Caudate nucleus (tissue), 63 donors: ENCODE measurements at places on chromosomes 1 and 21.

GRCh38 chr1:63882048-63882704 lies 108.4 kb downstream of the ROR1 start:
- no peak for DNase-seq

- no peak for DNase-seq
These were observed 32.1 kb downstream of the SH3BP5L start for GRCh38 chr1:248793592-248793991.

- DNase-seq: no peak
These were observed 6.8 kb upstream of the UTP25 start for GRCh38 chr1:209820986-209821385.

- no peak for DNase-seq
These were observed at the start of the genes AMPD2 and GNAT2 for GRCh38 chr1:109619576-109620400. Gene AMPD2, plus strand, starts transcription at chr1:109619837. Its CDS starts 1,339 bp downstream, at chr1:109621176. Gene GNAT2, minus strand, starts transcription at chr1:109619616. Its CDS starts 6,746 bp downstream, at chr1:109612870.

- DNase-seq: no peak
These were observed 63.2 kb downstream of the DIRAS3 start for GRCh38 chr1:67987046-67987799.

DNA sequence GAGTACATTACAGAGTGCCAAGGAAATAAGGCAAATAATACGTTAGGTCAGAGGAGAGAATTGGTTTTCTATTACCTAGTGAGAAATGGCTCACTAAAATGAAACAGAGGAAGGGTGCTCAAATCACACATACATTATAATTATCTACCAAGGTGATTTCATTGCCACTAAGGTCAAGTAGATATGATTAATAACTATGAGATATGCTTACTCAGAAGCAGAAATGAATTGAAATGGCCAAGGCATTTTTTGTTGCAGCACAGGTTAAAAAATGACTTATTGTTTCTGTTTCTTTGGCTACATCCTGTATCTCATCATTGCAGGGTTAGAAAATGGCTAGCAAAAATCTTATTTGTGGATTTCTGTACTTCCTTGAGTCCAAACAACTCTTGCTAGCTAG lies 154.5 kb upstream of the GORAB start:
- DNase-seq: no peak

DNA sequence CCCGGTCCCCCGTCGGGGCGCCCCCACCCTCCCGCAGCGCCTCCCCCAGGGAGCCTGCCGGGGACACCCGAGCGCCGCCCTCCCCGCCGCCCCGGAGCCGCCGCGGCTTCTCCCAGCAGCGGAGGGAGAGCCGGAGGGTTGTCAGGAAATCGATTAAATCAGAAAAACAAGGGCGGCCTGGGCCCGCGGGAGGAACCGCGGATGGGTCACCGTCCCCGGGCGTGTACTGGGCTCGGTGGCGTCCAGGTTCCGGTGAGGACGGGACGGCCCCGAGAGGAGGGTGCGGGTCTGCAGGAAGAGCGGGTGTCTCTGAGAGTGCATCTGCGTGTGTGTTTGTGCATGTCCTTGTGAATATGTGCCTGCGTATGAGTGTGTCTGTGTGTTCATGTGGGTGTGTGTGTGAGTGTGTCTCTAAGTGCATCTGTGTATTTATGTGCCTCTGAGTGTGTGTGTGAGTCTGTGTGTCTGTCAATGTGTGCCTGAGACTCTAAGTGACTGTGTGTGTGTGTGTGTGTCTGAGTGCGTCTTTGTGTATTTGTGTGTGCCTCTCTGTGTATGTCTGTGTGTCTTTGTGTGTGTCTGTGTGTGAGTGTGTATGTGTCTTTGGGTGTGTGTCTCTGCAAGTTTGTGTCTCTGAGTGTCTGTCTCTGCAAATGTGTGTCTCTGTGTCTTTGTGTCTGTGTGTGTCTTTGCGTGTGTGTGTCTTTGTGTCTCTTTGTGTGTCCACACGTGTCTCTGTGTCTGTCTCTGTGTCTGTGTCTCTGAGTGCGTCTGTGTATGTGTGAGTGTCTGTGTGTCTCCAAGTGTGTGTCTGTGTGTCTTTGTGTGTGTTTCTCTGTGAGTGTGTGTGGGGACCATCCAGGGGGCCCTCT lies 1.1 kb downstream of the SPSB1 start:
- DNase-seq: no peak

DNA sequence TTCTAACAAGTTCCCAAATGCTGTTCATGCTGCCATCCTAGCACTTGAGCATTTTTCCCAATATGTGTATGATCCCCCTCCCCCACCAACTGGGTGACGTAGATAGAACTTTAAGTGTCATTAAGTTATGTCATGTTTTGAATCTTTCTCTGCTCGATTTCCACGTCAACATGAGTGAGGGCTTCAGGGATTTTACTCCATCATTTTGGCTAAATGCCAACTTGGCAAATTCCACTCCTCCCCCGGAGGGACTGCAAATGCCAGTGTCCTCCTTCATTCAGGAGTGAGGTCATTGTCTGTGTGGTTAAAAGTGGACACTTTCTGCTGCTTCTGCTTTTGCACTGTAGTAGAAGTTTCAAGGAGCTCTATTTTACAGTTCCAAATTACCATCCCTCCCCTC lies 201.7 kb downstream of the FGGY start:
- DNase-seq: no peak

DNA sequence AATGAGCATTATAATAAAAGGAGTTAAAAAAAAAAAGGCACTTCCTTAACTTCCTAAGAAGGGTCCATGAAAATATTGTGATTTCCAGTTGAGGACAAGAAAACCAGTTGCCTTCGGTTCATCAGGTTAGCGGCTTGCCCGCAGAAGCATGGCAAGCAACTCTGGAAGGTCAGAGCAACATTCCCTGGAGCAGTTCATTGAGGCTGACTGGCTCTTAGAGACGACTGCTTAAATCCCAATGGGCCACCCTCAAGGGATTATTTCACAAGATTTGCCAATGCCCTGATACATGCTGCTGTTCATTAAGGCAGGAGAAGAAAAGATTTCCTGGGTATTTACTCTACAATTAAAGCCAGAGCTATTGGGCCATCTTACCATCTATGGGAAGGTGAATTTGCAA lies 29.0 kb upstream of the CASQ2 start:
- no peak for DNase-seq

DNA sequence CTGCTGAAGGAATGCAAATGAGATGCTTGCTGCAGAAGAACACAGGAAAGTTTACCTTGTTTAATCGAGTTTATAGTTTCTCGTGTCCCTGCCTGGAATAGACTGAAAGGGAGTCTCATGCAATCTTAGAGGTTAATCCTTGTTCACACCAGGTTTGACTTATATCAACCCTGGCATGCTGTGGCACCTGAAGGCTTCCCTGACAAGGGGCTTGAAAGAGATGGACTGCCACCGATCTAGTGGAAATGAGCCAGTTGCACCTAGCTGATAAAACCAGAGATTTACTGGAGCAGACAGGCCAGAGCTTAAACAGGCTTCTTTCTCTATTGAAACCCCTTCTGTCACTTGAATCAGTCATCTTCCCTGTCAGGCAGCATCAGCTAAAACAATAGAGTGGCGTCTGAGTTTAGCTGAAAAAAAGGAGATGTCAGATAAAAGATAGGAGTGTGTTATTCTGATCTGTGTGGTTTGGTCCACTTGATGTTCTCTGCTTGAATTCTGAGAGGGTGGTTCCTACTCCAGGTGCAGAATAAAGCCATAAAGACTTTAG lies 349.7 kb downstream of the RWDD3 start:
- no peak for DNase-seq

GRCh38 chr21:40049931-40050290 lies 182.7 kb downstream of the PCP4 start:
- DNase-seq: no peak

DNA sequence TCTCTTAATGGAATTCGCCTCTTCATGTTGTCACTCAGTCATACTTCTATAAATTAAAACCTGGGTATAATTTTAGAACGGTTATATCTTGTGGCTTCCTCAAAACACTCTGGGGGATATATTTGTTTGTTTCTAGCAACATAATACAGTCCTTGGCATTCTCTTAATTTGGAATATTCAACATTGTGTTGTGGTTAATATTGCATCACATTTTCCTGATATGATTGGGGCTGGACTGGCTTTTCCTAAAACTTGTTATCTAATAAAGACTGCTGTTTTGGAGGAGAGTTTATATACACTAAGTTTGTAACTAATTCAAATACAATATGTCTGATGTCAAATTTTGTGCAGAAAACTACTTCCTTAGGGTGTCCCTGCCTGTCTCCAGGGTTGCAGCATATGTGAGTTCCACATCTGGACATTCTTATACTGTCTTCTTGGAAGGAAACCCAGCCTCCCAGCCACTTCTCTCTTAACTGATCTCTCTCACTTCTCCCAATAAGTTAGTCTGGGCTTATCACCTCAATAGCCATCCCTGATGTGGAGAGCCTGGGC lies 892.6 kb downstream of the MRPL39 start:
- DNase-seq: no peak

GRCh38 chr1:5622412-5622811 lies 369.8 kb downstream of the NPHP4 start:
- no peak for DNase-seq

- DNase-seq: no peak
These were observed 76.5 kb downstream of the S1PR1 start for GRCh38 chr1:101313356-101313755.

GRCh38 chr21:41431788-41432548 lies 5.9 kb downstream of the MX1 start:
- no peak for DNase-seq

DNA sequence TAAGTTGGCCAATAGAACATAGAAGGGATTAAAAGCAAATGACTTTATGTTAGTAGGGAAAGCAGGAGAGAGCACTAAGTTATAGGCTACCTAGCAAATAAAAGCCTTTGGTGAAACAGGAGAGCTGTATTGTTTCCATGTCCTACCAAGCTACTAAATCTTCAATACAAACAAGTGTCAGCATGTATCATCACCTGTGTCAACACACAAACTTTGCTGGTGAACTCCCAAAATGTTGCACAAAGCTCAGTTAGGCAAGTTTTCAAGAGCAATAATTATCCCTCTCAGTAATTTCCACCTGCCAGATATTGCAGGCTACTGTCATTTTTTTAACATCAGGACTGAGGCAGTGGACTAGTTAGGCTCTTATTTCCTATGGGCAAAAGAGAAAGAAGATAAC lies 77.7 kb upstream of the ADAM30 start:
- no peak for DNase-seq

DNA sequence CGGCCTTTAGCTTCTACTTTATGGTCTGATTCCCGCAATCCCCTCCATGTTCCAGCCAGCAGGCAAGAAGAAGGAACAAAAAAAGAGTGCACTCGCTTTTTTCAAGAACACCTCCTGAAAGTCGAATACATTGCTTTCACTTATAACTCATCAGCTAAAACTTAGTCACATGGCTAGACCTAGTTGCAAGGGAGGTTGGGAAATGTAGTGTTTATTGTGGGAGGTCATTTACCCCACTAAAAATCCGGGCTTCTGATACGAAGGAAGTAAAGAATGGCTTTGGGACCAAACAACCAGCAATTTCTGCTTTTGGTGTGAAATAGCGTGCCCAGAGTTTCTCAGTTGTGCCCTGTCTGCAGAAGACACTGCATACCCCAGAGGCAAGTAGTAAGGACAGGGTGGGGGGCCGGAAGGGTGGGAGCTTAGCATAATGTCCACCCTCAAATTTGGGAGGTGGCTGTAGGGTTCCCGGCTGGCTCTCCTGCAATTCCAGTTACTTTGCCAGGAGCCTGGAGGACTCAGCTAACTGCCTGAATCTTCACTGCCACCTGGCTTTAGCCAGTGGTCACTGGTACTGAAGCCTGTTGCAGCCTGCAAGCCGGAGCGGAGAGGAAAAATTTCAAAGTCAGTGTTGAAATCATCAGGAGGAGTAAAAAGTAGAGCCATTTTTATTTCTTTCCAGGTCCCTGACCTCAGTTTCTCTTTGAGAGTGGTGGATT lies 57.7 kb upstream of the F3 start:
- DNase-seq: peak; percentile 32

- no peak for DNase-seq
These were observed 45.3 kb downstream of the PUM1 start for GRCh38 chr1:31020007-31020790.

DNA sequence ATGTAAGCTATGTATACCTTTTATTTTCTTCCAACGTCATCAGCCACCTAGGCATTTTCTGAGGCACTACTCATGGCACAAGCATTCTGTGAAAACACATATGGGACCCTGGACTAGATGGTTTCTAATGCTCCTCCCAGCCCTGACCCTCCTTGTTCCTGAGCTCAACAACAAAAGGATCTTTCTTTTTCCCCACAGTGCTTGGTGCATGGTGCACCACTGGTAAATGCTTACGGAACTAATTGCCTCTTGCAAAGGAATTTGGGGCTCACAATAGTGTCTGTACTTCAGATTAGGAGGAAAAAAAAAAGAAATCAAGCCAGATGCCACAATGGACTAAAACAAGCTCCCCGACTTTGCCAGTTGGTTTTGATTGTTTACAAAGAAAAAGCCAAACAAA lies 390.5 kb downstream of the PLPP3 start:
- no peak for DNase-seq

- no peak for DNase-seq
These were observed 569.6 kb upstream of the ADGRL2 start for GRCh38 chr1:81230983-81231728.

GRCh38 chr1:155529109-155529508 lies 33.5 kb downstream of the ASH1L start:
- no peak for DNase-seq

DNA sequence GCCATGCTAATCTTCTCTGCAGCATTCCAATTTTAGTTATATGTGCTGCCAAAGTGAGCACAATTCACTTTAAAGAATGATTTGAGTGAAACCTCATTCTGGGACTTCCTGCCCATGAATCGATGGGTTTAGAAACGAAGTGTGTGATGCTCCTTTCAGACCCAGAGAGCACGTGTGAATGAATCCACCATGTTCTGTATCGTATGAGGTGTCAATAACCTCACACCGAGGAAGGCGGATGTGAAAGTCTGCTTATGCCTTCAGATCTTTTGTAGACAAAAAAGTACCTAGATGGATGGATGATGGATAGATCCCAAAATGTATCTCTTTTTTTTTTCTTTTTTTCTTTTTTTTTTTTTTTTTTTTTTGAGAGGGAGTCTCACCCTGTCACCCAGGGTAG lies 13.8 kb downstream of the UBASH3A start:
- DNase-seq: no peak

- DNase-seq: no peak
These were observed 289.2 kb upstream of the DPYD start for GRCh38 chr1:98210064-98210463.

GRCh38 chr1:113018911-113019310 lies 54.1 kb upstream of the LRIG2 start:
- no peak for DNase-seq

- no peak for DNase-seq
These were observed 92.6 kb downstream of the LPAR3 start for GRCh38 chr1:84800090-84801073.

GRCh38 chr1:153536012-153536670 lies 350 bp upstream of the S100A6 start:
- DNase-seq: peak; percentile 54

GRCh38 chr1:118364882-118365281 lies 179.9 kb upstream of the SPAG17 start:
- no peak for DNase-seq

GRCh38 chr1:198253668-198254067 lies 96.9 kb downstream of the NEK7 start:
- DNase-seq: no peak

DNA sequence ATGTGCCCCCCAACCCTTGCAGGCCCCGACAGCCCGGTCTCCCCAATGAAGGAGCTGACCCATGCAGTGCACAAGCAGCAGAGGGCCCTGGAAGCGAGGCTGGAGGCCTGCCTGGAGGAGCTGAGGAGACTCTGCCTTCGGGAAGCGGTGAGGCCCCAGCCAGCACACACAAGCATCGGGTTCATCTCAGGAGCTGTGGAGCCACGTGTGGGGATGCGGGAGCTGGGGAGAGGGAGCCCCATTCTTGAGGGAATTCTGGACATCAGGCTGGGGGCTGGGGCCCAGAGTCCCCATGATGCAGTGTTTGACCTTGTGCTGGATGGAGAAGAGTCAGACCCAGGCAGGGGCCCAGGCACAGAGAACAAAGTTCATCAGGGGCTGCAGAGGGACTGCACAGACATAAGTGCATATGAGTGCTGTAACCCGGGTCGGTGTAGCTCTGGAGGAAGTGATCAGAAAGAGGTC lies 4.8 kb downstream of the INAVA start:
- no peak for DNase-seq
